ENCODE measurements at places on chromosomes 5 and 9.

DNA sequence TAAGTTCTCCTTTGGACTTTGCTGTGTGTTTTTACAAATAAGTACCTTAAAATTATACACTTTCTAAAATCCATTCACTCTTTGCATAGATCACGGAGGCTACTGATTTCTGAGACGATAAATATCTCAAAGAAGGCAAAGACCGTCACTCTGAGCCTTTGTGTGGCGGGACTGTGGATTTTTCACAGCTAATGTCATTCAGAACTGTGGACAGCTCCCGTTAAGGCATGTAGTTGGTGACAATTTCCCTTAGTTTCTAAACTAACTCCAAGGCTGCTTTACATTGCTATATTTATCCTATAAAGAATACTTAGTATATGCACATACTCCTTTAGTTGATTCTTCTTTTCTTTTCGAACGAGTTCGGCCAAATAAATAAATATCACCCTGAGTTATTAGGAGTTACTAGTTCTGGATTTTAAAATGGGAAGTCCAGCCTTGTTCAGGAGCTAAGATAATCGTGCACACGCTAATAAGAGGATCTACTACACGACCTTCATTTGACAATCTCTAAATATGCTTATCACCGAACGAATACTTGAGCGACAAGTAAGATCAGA, 1.8 kb downstream of the HCN1 start:
- no peaks in the 10 kb centered on the region for H3K4me1 ChIP-seq
- no peak for DNase-seq
- no peaks in the 10 kb centered on the region for H3K36me3 ChIP-seq

DNA sequence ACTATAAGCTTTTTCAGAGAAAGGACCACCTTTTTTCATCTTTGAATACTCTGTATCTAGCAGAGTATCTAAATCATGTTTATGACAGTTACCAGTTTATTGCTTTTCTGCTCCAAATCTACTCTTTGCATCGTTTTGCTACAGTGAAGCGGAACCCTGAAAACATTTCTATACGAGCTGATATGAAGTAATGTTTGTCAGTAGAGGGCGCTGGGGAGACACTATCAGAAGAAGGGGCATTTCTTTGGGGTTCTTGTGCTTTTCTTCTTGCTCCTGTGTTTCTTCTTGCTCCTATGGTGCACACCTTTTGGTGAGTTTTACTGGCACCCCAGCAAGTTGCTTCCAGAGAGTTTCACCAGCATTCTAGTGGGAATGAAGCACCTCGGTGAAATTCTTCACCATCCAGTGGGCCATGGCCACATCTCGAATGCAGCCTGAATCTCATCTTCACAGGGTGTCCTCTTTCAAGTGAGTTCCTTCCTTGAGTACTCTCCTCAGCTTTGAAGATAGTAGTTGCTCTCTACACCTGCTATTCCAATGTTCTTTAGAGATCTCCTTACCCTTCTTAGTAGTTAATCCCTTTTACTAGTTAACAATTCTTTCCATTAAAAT, 98.4 kb downstream of the FGF1 start:
- H3K27me3 ChIP-seq = no peaks in the 10 kb centered on the region
- H3K27ac ChIP-seq = no peak overlapping the region
- no peak for DNase-seq
- H3K4me1 ChIP-seq = no peaks in the 10 kb centered on the region
- no peaks in the 10 kb centered on the region for H3K36me3 ChIP-seq
- H3K4me3 ChIP-seq = no peak overlapping the region

DNA sequence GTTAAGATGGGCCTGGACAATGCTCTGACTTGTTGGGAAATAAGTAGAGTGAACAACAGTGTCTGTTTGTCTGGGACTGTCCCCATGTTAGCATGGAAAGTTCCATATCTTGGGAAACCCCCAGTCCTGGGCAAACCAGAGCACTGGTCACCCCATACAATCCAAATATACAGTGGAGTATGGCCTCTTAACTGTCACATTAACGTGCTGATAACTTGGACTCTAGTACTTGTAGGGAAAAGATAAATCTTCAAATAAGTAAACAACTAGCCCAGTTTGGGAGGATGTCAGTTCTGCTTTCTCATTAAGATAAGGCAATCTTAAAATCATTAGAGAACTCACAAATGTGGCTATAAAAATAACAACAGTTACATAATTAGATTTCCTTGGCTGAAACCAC, 47.6 kb upstream of the JAK2 start:
- H3K4me1 ChIP-seq = no peaks in the 10 kb centered on the region
- H3K36me3 ChIP-seq = no peaks in the 10 kb centered on the region
- H3K27me3 ChIP-seq = no peaks in the 10 kb centered on the region
- no peak overlapping the region for H3K27ac ChIP-seq

GRCh38 chr5:150584556-150585335, 55.7 kb upstream of the SYNPO start:
- peak overlapping the region; percentile 85 for H3K27ac ChIP-seq
- H3K36me3 ChIP-seq = no peaks in the 10 kb centered on the region
- no peaks in the 10 kb centered on the region for H3K27me3 ChIP-seq
- peaks cover 80% of the 10 kb centered on the region for H3K4me1 ChIP-seq
- no peak for DNase-seq

- H3K4me1 ChIP-seq = peaks cover 8% of the 10 kb centered on the region
- H3K27ac ChIP-seq = peak overlapping the region; percentile 5
- H3K36me3 ChIP-seq = no peaks in the 10 kb centered on the region
- peak; percentile 53 for DNase-seq
- no peak overlapping the region for H3K4me3 ChIP-seq
Observed at GRCh38 chr9:18060269-18060934, 413.6 kb upstream of the ADAMTSL1 start.

- no peaks in the 10 kb centered on the region for H3K36me3 ChIP-seq
- H3K4me1 ChIP-seq = no peaks in the 10 kb centered on the region
- H3K4me3 ChIP-seq = no peak overlapping the region
- DNase-seq = no peak
- no peak overlapping the region for H3K27ac ChIP-seq
- H3K27me3 ChIP-seq = no peaks in the 10 kb centered on the region
Observed at GRCh38 chr5:101904736-101905135, 391.3 kb downstream of the SLCO4C1 start.

- H3K4me1 ChIP-seq = no peaks in the 10 kb centered on the region
- DNase-seq = no peak
- no peaks in the 10 kb centered on the region for H3K36me3 ChIP-seq
- no peak overlapping the region for H3K27ac ChIP-seq
- peaks cover 9% of the 10 kb centered on the region for H3K27me3 ChIP-seq
Observed at GRCh38 chr5:58872670-58873273, 289.9 kb downstream of the RAB3C start.

- no peaks in the 10 kb centered on the region for H3K36me3 ChIP-seq
- H3K4me1 ChIP-seq = peaks cover 8% of the 10 kb centered on the region
- no peak overlapping the region for H3K4me3 ChIP-seq
- no peak for DNase-seq
Observed at GRCh38 chr9:94909250-94909894, 182.9 kb downstream of the AOPEP start.

DNA sequence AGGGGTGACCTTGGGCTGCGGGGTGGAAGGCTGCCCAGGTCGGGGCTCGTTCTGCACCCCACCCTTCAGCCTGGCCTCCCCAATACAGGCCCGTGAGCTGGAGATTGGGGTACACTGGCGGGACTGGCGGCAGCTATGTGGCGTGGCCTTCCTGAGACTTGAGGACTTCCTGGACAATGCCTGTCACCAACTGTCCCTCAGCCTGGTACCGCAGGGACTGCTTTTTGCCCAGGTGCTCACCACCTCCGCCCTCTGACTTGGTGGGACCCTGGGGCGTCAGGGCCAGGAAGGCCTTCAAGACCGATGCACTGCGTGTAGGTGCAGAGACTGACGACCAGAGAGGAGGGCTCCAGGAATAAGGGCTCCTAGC, 10.5 kb downstream of the ZDHHC12 start:
- no peak overlapping the region for H3K27ac ChIP-seq
- peaks cover 4% of the 10 kb centered on the region for H3K36me3 ChIP-seq
- DNase-seq = no peak
- peaks cover 4% of the 10 kb centered on the region for H3K4me1 ChIP-seq
- H3K4me3 ChIP-seq = no peak overlapping the region

- no peak for DNase-seq
- H3K27ac ChIP-seq = no peak overlapping the region
- H3K4me1 ChIP-seq = no peaks in the 10 kb centered on the region
- no peaks in the 10 kb centered on the region for H3K27me3 ChIP-seq
Observed at GRCh38 chr5:103804711-103805110, 242.1 kb upstream of the NUDT12 start.

DNA sequence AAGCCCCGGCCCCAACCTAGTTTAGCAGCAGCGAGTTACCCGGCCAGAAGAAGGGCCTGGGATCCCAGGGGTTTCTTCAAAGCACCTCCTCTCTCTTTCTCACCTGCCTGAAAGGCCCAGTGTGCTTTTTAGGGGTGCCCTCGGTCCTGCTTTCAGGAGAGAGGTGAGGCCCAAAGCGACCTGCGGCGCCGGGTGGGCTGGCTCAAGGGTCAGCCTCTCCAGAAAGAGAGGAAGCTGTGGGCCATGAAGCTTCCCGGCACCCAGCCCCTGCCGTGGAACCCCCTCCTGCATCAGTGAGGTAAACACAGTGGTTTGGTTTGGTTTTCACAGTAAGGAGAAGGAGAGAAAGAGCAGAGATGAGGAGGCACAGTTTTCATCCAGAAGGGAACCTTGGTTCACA, 4.3 kb downstream of the FOXB2 start:
- H3K4me1 ChIP-seq = peaks cover under 1% of the 10 kb centered on the region
- DNase-seq = no peak
- H3K27ac ChIP-seq = no peak overlapping the region
- no peaks in the 10 kb centered on the region for H3K36me3 ChIP-seq

GRCh38 chr5:137287569-137287968, 211.6 kb downstream of the SPOCK1 start:
- H3K27me3 ChIP-seq = no peaks in the 10 kb centered on the region
- no peak overlapping the region for H3K4me3 ChIP-seq
- no peaks in the 10 kb centered on the region for H3K36me3 ChIP-seq
- no peak overlapping the region for H3K27ac ChIP-seq

- H3K4me1 ChIP-seq = peaks cover 7% of the 10 kb centered on the region
- peaks cover 2% of the 10 kb centered on the region for H3K36me3 ChIP-seq
- H3K4me3 ChIP-seq = no peak overlapping the region
- DNase-seq = no peak
- no peaks in the 10 kb centered on the region for H3K27me3 ChIP-seq
Observed at GRCh38 chr5:102229685-102230084, 66.4 kb downstream of the SLCO4C1 start.

DNA sequence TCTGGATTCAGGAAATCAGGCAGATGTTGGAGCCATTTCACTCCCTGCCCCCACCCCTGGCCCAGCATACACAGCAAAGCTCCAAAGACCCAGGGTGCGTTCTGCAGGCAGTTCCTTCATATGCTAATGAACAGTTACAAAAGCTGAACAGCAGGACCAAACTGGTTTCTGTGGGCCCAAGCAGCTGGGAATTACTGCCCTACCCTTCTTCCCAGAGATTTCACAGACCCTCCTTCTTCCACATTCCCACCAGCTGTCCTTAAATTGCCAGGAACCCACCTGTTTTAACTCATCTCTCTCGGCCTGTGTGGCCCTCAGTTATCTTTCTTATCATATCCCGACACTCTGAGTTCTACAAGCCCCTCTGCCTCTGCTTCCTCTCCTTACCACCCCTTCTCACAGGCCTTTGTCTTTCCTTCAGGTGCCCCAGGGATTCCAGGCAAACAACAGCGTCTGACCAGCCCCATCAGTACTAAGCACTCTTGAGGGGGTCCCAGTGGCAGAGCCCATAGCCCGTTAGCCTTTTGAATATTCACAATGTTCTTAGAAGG, 10.6 kb upstream of the F2RL1 start:
- H3K27ac ChIP-seq = no peak overlapping the region
- no peak overlapping the region for H3K4me3 ChIP-seq
- no peaks in the 10 kb centered on the region for H3K36me3 ChIP-seq
- H3K27me3 ChIP-seq = no peaks in the 10 kb centered on the region
